ENCODE measurements at places on chromosomes 11 and 22.

- peak; percentile 17 for DNase-seq
These were observed 60.2 kb downstream of the CDKN1C start for GRCh38 chr11:2825261-2825888.

- DNase-seq: no peak
These were observed 181.6 kb downstream of the MSANTD4 start for GRCh38 chr11:105840391-105840790.

GRCh38 chr11:71115770-71116692, 136.3 kb downstream of the SHANK2 start:
- DNase-seq: peak; percentile 2

GRCh38 chr11:71908218-71908617, 20.2 kb downstream of the XNDC1N start:
- no peak for DNase-seq

- DNase-seq: no peak
These were observed 3.8 kb upstream of the CTSD start for GRCh38 chr11:1767399-1768140.

GRCh38 chr11:75733431-75734107, 15.9 kb downstream of the MOGAT2 start:
- DNase-seq: peak; percentile 84

- peak; percentile 92 for DNase-seq
These were observed 43.6 kb downstream of the CACNG2 start for GRCh38 chr22:36659762-36660509.

Measured in suppressor macrophage treated with lipopolysaccharide for 4 hours (primary cell).